NCI-H1092 (cell line): ENCODE measurements at places on chromosomes 1 and 21.

- DNase-seq, result no peak
These were observed 45.5 kb downstream of the RABGAP1L start for GRCh38 chr1:174204697-174205308.

DNA sequence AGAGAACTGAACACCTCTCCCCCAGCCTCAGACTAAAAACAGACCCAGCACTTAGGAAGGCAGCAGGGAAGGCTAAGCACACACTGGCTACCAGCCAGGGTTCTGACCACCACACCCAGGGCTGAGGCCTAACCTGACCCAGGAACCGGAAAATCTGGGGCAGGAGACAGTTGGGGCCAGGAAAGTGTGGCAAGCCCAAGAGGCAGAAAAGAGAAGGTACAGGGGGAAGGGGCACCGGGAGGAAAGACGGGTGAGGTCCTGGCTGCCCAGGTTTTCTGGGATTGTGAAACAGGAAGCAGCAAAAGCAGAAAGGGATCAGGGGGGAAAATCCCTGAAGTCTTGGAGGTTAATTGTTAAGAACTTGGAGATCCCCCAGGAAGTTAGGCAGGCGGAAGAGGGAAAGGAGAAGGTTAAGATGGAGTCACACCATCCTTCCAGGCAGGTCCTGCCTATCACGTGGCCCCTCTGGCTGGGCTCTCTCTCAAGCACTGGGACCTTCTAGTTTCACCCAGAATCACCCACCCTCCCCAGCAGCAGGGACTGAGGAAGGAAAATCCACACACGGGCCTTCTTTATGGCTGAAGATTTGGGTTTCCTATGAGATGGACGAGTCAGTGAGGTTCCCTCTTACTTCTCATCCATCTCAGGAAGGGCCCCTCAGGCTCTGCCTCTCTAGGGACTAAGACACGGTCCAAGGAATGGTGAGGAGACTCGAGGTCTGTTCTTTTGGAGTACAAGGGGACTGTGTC is 2.6 kb downstream of the HDGF start:
- DNase-seq, result no peak

- DNase-seq, result peak; percentile 55
These were observed 791 bp upstream of the MAST2 start for GRCh38 chr1:45802343-45803298.

DNA sequence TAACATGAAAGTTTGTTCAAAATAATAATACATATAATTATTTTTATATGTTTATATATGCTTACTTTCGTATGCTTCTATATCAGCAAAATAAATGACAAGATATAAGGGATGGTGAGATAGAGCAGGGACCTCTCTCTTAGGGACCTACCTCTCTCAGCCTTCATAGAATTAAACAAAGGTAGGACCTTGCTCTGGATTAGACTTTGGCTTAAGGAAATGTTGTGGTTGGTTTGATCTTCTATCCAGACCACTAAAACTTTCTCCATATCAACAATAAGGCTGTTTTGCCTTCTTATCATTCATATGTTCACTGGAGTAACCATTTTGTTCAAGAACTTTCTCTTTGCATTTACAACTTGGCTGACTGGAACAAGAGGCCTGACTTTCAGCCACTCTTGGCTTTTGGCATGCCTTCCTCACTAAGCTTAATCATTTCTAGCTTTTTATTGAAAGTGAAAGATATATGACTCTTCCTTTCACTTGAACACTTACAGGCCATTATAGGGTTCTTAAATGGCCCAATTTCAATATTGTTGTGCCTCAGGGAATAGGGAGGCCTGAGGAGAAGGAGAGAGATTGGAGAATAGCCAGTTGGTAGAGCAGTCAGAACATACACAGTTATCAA is 14.4 kb downstream of the FRRS1 start:
- DNase-seq, result no peak

DNA sequence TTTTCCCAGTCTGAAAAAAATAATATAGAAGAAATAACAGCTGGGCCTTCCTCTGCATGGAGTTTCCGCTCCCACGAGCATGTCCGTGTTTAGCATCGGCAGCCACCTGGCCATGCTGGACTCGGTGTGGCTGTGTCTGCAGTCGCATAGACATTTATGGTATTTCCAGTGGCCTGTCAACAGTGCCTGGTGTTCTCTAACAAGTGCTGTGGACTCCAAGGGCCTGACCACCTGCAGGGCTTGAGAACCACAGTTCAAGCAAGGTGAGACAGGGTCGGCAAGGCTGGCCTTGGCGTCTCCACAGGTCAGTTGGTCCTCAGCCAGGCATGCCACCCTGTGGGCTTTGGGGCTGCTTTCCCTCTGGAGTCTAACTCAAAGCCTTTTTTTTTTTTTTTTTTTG is 124.8 kb downstream of the PGBD5 start:
- DNase-seq, result no peak

DNA sequence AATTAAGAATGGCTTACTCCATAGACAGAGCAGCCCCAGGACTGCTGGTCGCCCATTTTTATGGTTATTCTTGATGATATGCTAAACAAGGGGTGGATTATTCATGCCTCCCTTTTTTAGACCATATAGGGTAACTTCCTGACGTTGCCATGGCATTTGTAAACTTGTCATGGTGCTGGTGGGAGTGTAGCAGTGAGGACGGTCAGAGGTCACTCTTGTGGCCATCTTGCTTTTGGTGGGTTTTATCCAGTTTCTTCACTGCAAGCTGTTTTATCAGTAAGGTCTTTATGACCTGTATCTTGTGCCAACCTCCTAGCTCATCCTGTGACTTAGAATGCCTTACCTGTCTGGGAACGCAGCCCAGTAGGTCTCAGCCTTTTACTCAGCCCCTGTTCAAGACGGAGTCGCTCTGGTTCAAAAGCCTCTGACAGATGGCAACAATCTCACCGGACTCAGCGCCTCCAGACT is 5.2 kb upstream of the AGPAT3 start:
- DNase-seq, result no peak

DNA sequence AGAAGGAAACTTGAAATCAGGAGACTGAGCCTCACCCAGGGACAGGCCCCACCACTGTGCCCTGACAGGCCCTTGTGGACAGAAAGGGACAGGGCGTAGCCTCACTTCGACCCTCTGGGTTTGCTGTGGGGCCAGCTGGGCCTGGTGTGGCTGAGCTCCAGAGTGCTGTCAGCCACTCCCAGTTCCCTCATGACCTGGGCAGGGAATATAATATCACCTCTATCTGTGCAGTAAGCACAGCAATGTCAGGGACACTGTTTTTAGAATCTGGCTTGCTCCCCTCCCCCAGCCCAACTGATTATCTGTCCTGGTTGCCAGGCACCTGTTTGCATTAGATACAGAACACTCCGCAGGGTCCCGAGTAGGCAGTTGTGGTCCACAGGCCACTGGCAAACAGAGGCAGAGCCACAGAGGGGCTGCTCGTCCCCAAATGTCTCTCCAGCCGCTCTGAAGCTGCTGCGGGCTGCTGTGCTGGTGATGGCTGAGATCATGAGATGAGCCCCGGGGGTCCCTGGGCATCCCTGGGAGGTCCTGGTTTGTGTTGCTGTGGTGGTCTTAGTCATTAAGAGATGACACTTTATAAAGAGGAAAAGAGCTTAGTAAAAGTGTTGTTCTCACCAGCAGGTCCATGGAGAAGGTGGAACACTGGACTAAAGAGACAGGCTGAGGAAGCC is 51.6 kb downstream of the ETS2 start:
- no peak for DNase-seq

DNA sequence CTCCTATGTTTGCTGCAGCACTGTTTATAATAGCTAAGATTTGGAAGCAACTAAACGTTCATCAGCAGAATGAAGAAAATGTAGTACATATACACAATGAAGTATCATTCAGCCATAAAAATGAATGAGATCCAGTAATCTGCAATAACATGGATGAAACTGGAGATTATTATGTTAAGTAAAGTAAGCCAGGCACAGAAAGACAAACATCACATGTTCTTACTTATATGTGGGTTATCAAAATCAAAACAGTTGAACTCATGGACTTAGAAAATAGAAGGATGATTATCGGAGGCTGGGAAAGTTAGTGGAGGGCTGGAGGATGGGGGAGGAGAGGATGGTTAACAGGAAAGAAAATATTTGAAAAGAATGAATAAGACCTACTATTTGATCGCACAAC is 1017.6 kb downstream of the KCNT2 start:
- DNase-seq, result no peak

- peak; percentile 23 for DNase-seq
These were observed 880 bp downstream of the IGSF21 start for GRCh38 chr1:18108299-18109057.

- no peak for DNase-seq
These were observed 47.3 kb downstream of the NCAM2 start for GRCh38 chr21:21045518-21045917.

DNA sequence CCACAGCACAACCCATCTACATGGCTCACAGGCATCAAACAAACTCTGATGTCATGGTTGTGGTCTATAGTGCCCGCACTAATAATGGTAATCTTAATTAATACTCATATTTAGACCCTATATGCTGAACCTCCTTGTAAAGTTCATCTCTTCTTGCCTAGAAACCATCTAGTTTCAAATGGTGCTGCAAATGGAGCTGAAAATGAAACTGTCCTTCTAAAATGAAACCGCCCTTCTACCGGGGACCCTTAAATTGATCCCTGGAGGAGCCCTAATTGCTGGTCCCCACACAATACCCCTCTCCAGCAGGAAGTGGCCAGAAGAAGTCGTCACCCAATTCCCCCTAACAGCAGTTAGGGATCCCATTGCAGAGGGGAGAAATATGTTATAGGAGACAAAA is 612.6 kb downstream of the MRPL39 start:
- DNase-seq, result no peak

- no peak for DNase-seq
These were observed 85.9 kb downstream of the KCNJ15 start for GRCh38 chr21:38342739-38343138.

DNA sequence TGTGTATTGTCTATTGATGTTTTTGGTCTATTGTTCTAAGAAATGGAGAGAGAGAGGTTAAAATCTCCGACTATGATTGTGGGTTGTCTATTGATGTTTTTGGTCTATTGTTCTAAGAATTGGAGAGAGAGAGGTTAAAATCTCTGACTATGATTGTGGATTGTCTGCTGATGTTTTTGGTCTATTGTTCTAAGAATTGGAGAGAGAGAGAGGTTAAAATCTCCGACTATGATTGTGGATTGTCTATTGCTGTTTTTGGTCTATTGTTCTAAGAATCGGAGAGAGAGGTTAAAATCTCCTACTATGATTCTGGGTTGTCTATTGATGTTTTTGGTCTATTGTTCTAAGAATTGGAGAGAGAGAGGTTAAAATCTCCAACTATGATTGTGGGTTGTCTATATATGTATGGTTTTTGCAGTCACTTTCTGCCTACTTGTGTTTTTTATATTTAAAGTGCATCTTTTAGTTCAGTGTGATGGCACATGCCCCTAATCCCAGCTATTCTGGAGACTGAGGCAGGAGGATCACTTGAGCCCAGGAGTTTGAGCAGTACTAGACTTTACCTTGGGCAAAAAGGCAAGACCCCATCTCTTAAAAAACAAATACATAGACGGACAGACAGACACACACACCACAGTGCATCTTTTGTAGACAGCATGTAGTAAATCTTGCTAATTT is 16.2 kb downstream of the C1orf159 start:
- no peak for DNase-seq

DNA sequence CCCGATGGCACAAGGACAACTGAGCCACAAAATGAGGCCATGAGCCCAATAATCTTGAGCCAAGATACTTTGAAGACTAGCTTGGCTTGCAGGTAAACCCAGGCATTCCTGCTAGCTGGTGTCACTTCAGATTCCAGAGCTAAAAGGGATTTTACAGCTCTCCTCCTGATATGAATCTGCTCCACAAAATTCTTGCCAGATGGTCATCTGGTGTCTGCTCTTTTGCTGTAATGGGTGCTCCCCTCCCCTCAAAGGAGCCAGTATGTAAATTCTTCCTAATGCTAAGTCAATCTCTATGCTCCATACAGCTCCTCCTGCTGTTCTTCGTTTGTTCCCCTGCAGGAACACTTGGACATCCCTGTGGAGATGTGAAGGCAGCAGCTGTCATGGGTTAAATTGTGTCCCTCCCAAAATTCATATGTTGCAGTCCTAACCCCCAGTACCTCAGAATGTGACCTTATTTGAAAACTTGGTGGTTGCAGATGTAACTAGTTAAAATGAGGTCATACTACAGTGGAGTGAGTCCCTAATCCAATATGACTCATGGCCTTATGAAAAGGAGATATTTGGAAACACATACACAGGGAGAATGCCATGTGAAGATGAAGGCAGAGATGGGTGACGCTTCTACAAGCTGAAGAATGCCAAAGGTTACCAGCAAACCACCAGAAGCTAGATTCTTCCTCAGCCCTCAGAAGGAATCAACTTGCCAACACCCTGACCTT is 180.6 kb upstream of the PALMD start:
- no peak for DNase-seq

DNA sequence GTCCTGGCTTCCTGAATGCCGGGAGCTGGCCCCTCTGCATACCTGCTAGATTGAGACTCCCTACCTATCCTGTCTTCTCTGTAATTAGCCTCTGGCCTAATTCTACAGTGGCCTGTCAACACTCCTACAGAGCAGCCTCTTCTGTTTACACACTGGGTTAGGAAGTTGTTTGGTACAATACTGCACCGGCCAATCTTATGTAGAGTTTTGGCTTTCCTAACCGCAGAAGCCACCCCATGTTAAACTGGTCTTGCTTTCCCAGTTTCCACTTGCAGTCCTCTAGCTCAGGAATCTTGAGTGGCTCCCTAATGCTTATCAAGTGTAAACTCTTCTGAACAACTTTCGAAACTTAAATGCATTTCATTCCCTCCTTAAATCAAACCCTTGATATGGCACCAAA is 42.8 kb downstream of the DPH5 start:
- DNase-seq, result no peak

GRCh38 chr1:8370905-8371315 is 53.0 kb downstream of the SLC45A1 start:
- DNase-seq, result peak; percentile 68

DNA sequence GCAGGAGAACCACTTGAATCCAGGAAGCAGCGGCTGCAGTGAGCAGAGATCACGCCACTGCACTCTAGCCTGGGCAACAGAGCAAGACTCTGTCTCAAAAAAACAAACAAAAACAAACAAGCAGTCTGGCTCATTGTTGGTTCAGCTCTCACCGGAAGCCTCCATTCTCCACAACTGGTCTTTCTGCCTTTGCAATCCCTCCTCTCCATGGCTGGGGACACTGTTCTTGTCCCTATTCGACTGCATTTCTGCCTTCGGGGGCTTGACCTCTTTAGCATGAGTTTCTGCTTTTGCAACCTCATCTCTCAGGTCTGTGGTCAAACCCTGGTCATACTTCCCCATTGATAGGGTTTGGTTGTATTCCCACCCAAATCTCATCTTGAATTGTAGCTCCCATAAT is 216.3 kb upstream of the NR5A2 start:
- no peak for DNase-seq

GRCh38 chr21:20662514-20662913 is 335.7 kb upstream of the NCAM2 start:
- DNase-seq, result no peak
